Stimulated activated CD4-positive, alpha-beta T cell treated with anti-CD3 and anti-CD28 coated beads, TNF-alpha, amount 100 ng/mL, for 48 hours (primary cell): ENCODE measurements at places on chromosomes 11 and 22.

DNA sequence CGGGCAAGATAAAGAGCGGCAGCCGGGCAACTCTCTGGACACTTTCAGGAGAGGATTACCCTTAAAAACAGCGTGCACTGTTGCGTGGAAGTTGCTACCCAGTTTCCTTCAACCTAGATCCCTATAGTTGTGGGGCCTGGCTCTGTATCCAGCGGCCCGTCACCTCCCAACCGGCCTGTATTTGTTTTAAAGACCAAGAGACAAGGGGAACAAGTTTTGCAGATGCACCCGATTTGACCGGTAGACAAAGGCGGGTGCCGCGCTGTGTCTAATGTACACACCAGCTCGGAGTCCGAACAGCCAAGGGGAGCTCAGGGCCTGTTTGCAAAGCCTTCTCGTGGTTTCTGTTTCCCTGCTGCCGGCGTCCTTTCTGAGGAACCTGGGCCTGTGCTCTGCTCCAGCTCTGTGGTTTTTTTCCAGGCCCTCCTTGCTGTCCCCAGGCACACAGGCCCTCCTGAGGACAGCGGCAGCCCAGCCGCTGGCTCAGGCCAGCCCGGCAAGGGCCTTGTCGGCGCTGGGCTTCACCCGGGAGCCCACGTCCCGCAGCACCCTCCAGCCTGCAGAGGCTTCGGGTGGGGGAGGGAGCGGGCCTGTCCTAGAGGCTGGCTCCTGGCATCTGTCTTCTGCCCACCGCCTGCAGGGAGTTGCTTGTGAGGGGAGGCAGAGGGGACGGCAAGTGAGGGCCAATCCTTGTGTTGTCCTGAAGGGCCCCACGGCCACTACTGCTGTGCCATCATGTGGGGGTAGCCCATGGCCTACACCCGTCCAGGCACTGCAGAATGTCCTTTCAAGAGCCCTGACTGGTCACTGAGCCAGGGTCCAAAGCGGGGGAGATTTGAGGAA, 1.4 kb downstream of the TBX1 start:
- DNase-seq, result no peak

DNA sequence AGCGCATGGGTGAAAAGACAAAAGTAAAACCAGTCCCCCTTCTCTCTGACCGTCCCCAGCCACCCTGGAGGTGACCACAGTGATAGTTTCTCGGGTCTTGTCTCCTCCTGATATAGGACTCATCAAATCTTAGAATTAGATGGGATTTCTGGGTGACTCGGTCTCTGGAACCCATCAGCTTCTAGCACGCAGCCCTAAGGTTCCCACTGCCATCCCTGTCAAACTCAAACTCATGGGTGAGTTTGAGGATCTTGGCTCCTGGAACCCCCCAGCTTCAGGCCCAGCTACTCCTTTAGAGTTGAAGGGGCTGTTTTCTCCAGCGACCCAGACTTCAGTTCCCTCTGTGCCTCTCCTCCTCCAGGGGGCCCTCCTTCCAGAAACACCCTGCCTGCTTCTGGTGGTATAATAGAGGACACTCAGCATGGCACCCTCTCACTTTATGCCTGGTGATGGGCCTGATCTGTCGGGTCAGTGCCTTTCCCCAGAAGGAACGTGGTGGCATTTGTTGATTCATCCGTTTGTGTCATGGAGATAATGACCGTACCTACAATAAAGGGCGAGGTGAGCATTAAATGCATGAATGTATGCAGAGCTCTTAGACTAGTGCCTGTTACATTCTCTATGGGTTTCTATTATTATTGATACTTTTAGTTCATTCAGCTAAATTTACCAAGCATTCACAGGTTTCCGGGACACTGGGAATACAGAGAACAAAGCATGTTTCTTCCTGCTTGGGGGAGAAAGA, 31.7 kb downstream of the MCM5 start:
- no peak for DNase-seq

- DNase-seq, result no peak
Measured at GRCh38 chr11:63940786-63941185, 2.0 kb downstream of the NAA40 start.

DNA sequence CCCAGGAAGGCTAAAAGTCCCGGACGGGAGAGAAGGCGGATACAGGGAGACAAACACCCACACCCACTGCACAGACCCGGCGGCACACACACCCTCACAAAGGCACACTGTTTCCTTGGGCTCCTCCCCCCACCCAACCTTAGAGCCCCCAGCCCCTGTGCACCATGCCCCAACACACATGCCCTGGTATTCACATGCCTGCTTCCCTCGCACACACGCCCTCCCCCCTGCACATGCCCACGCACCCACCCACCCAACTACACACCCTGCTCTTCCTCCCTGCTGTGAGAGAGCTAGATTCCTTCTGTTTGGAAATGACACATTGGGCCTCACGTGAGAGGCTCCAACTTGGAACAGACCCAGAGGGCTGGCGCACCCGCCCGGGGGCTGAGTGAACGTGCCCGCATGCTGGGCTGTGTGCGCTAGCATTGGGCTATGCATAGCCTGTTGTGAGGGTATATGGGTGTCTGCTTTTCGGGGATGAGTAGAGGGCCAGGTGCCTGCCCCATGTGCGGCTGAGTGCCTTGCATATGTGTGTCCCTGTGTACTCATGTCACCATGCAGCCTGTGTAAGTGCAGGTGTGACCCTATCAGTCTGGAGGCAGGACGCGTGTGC, 518 bp upstream of the CHRM1 start:
- no peak for DNase-seq

DNA sequence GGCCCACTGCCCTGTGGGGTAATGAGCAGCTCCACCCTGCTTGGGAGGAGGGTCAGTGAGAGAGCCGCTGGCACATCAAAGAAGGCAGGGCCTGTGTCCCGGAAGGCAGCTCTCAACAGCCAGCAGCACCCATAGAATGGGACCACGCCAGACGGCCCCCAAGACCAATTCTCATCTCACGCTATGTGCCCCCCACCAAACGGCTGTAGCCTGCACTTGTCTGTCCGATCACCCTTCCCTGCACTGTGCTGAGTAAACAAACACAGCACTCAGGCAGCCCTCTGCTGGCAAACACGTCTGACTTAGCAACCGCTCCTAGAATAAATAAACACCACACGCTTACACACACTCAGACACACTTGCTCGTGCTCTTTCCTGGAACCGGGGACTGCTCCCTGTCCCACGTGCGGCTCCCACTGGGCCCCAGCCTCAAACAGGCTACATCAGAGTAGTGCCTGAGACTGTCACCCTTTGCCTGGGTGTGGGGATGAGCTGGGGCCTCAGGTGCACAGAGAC, 53.2 kb upstream of the CDON start:
- no peak for DNase-seq

DNA sequence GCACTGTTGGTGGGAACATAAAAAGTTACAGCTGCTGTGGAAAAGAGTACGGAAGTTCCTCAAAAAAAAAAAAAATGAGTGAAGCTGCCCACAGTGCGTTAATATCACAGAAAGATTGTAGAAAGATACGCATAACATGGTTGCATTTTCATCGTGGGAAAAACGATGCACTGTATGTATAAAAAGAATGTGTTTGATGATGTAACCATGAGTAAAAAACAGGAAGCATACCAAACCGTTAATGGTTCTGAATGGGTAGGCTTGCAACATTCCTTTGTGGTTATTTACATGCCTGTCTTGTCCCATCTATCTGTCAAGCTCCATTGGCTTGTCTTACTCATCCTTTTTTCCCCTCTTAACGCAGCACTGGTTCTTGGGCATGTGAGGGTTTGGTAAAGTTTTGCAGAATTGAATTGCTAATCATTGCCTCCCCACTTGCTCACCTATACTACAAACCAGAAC, 33.8 kb upstream of the DKK3 start:
- no peak for DNase-seq

DNA sequence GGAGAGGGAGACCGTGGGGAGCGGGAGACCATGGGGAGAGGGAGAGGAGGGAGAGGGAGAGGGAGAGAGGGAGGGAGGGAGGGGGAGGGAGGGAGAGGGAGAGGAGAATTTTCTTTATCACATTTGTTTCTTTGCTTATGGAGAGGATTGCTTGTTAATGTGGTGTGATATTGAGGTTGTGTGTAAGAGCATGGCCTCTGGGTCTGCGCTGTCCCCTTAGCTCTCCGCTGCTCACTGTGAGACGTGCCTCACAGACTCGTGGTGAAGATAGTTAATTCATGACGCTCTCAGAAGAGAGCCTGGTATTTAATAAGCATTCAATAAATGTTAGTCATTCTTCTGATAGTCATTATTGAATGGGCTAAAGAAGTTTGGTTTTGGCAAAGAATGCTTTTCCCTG, 26.2 kb downstream of the PPFIA1 start:
- no peak for DNase-seq

GRCh38 chr11:47004595-47005033, 68.1 kb downstream of the CSTPP1 start:
- no peak for DNase-seq

DNA sequence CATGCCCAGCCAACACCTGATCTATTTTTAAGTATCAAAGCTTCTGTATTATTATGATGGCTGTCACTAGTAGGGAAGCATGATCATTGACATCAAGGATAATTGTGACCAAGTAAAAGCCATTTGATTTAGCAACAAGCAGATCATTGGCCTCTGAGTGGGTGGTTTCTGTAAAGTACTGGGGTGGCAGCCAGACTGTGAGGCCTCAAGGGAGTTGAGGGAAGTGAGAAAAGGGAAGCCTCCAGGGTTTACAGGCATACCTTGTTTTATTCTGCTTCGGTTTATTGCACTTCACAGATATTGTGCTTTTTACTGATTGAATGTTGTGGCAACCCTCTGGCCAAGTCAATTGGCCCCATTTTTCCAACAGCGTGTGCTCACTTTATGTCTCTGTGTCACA, 60.1 kb downstream of the PRR5L start:
- DNase-seq, result no peak

DNA sequence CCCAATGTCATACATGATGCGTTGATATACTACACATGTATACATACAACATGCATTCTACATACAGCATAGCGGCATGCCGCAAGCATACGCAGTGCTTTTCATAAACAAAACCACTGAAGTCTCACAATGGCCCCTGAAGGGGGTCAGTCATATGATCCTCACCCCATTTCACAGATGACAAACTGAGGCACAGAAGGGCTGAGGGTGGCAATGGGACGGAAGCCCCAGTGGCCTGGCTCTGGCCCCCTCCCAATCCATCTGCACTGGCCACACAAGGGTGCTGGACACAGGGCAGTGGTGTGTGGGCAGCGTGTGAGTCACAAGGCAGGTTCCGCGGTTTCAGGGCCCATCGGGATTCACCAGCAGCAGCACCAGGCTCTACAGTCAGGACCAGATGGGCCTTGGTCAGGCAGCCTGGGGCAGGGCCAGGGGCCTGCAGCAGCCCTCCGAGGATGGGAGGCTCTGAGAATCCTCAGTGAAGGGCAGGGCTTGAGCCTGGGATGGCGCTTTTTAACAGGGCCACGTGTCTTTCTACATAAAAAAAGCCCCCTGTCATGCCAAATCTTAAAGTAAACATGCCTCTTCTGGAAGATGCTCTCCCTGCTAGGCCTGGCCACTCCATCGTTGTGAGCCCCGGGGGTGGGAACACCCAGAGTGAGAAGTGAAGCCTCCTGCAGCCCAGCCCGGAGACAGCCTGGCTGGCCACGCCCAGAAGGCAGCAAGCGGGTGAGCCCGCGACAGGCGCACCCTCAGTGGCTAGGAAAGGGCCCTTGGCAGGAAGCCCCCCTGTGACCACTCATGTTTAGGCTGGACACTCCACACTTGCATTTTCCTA, 206.5 kb downstream of the CTTN start:
- DNase-seq, result no peak

DNA sequence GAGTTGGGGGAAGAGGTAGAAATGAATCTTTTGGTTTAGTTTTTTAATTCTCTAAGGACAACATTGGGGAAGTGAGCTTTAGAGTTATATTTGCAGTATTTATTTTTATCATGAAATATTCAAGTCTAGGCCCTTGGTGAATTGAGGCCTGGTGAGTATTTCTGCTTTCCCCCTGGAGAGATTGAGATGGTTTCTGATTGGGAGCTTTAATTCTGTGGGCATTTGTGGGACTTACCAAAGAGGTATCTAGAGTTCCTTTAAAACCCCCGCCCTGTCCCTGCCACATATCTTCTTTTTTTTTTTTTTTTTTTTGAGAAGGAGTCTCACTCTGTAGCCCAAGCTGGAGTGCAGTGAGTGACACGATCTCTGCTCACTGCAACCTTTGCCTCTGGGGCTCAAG, 9.6 kb downstream of the ACO2 start:
- no peak for DNase-seq

DNA sequence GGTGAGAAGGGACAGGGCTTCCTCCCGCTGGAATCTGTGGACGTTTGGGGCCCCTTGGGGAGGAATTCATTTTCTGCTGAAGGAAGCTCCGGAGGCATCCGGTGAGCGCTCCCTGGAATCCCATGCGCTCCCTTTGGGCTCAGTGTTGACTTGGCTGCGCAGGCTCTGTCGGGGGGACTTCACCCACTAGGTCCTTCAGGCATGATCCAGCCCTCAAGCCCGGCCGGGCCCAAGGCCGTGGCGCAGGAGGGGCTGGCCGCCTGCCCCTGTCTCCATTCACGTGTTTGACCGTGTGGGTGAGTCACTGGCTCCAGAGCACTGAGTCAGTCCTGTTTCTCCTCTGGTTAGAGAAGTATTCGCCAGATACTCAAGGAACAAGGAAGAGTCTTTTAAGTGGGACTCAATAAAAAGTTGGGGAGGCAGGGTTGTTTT, 1.4 kb downstream of the CTTN start:
- no peak for DNase-seq

GRCh38 chr11:6667733-6668374, 12.2 kb upstream of the DCHS1 start:
- DNase-seq, result no peak

GRCh38 chr11:126890561-126890960, 110.0 kb downstream of the KIRREL3 start:
- no peak for DNase-seq

DNA sequence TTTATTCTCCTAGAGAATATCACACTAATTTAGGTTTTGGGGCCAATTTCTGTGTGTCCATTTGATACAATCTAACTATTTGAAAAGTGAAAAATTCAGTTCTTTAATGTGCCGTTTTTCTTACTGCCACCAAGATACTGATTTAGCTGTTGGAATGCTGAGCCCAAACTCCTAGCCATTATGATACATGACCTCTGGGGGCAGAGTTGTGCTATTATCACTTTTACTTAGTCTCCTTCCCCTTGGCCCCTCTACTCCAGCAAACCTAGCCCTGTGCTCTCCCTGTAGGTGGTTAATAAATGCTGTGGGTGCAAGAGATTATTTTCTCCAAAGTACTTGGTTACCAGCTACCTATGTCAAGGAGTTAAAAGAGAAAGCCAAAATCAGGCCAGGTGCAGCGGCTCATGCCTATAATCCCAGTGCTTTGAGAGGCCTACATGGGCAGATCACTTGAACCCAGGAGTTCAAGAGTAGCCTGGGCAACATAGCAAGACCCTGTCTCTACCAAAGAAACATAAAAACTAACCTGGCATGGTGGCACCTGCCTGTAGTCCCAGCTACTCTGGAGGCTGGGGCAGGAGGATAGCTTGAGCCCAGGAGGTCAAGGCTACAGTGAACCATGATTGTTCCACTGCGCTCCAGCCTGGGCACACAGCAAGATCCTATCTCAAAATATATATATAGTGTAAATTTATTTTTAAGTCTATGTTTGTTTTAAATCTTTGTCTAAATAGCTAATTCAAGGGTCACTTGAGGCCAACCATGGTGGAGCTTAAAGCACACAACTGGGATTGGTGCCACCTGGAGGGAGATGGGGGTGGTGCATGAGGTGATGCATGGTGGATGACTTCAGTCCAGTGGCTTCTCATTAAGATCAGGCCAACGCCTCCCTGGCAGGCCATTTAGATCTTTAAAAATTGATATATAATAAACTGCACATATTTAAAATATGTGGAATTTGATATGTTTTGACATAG, 193.2 kb upstream of the PLET1 start:
- DNase-seq, result peak; percentile 17
